Lung microvascular endothelial cell (primary cell): ENCODE measurements at places on chromosomes 3 and 15. TPM values are rescaled to one million over a fixed set of nuclear protein-coding genes. Genes with fewer than 3 reads are reported as not detected.

Gene CPLX3
- not detected in 2 replicates for total RNA-seq

Gene SUCNR1
- not detected in 2 replicates for total RNA-seq

Gene TICRR
- 0.40 and 1.5 TPM in 2 replicates for total RNA-seq

Gene LSMEM2
- not detected in 2 replicates for total RNA-seq

Gene GOLGA6B
- total RNA-seq: not detected in 2 replicates

Gene SNX33
- total RNA-seq: 7.6 and 13.3 TPM in 2 replicates

Gene PP2D1
- total RNA-seq: not detected in 2 replicates

Gene CORO2B
- 0.20 and 1.3 TPM in 2 replicates for total RNA-seq

Gene DUOXA2
- total RNA-seq: not detected in 2 replicates

Gene SLC6A1
- under 0.01 TPM in 1 of 2 replicates, not detected in the other for total RNA-seq

- DNase-seq: no peak
Measured at GRCh38 chr3:122520861-122521260, 6.1 kb upstream of the KPNA1 start.

DNA sequence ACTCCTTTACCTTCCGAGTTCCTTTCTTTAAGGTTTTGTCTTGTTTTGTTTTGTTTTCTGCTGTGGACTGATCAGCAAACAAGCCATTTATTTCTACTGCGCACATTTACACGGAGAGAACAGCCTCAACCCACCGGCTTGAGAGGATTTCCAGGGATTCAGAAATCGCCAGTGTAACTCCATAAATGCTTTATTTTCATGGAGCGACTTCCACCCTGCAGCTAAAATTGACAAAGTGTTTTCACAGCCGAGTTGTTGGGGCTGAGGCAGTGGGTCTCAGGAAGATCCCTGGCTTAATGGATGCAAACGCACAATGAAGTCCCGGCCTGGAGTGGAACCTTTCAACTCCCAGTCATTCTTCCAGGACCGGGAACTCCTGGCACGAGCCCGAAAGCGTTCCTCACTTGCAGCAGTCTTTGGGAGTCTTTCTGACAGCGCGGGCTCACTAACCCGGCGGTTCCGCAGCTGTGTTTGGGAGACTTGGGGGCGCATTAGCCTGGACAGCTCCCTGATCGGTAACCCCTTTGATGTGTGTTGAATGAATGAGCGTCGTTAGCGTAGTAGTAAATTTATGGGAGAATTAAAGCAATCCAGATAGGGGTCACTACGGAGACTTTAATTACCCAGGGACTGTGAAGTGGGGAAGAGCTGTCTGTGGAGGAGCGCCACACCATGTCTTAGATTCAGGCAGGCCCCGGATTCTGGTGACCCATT lies 785 bp upstream of the MYRIP start:
- DNase-seq: peak; percentile 31

GRCh38 chr15:85430406-85431204 lies 50.2 kb downstream of the AKAP13 start:
- DNase-seq: no peak

DNA sequence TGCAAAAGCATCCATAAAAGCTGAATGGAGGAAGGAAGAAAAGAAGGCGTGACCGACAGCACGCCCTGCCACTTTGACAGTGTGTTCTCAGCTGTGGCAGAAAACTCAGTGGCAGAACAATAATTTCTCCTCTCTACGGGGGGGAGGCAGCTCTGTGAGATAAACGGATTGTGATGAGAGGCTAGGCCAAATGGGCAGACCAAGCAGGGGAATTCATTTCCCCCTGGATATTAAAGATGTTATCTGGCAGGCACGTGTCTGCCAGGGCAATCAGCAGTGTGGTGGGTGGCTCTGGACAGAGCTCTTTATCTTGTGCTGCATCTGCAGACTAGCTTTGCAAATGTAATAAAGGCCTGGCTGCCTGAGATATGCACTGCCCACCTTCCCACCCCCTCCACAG lies 1.9 kb upstream of the RMDN3 start:
- DNase-seq: no peak

- peak; percentile 60 for DNase-seq
Measured at GRCh38 chr15:71662306-71662705, 148.0 kb upstream of the NR2E3 start.

GRCh38 chr3:171456765-171457606 lies 3.2 kb downstream of the TNIK start:
- DNase-seq: no peak

DNA sequence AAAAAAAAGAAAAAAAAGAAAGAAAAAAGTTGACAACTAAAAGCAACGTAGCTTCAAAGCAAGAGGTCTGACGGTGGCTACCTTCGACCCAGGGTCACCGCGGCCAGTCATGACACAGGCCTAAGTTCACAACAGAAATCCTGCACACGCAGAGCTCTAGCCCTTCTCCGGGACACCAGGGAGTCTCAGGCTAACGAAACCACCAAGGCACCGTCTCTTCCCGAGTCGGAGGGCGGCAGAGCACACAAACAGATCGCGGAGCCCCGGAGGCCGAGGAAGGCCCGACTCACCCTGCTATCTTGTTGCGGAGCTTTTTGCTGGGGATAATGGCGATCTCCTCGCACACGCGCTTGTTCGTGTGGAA lies 584 bp downstream of the RPS17 start:
- no peak for DNase-seq

- no peak for DNase-seq
Measured at GRCh38 chr3:18097989-18098388, 327.1 kb downstream of the SATB1 start.

DNA sequence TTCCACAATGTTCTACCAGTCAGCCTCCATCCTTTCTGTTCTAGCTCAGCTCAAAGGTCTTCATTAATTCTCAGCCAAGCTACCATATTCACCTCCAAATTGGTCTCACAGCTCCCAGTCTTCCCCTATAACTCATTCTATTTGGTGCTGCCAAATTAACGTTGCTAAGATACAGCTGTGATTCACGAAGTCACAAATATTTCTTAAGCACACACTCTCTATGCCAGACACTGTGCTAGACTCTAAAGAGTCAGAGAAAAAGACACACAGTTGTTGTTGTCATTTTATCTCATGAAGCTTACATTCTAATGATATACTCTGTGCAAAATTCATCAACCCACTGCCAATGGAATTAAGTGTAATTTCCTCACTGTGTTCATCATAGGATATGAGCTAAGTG lies 102.8 kb downstream of the FRMD5 start:
- DNase-seq: peak; percentile 45

GRCh38 chr3:20326541-20326940 lies 140.5 kb upstream of the SGO1 start:
- no peak for DNase-seq

DNA sequence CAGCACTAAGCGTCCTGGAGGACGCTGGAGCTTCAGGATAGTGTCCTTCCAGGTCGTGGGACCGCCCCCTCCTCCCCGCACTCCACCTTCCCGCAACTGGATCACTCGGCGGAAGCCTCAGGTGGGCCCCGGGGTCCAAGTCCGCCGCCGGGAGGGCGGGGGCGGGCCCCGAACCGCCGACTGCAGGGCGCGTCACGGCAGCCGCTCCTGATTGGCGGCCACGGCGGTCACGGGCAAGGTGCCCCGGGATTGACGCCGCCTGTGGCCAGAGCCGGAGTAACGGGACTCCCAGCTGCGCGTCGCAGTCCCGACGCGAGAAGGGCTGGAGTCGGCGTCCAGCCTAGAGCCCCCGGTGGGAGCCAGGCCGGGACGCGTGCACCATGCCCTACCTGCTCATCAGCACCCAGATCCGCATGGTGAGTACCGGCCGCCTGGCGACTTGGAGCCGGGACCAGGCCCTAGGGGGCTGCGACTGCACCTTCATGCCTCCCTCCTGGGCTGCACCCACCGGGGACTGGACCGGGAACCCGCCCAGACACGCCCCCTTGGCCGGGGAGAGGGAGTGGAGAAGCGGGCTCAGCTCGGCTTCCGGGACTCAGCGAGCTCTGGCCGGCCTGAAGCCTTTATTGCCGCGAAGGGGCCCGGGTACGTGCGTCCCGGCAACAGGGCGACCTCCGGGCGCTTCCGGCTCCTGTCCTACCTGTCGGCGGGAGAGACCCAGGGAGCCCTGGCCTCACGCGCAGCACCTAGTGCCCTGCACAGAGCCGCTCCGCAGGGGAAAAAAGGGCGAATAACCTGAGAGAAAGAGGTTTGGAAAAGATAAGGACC lies at the start of gene GCHFR:
GCHFR (plus strand) TSS at position 268 of the 828 bp plus-strand sequence; CDS start at position 381, 113 bp downstream.
- DNase-seq: peak; percentile 82

- DNase-seq: no peak
Measured at GRCh38 chr3:173055228-173055933, 85.7 kb downstream of the SPATA16 start.

DNA sequence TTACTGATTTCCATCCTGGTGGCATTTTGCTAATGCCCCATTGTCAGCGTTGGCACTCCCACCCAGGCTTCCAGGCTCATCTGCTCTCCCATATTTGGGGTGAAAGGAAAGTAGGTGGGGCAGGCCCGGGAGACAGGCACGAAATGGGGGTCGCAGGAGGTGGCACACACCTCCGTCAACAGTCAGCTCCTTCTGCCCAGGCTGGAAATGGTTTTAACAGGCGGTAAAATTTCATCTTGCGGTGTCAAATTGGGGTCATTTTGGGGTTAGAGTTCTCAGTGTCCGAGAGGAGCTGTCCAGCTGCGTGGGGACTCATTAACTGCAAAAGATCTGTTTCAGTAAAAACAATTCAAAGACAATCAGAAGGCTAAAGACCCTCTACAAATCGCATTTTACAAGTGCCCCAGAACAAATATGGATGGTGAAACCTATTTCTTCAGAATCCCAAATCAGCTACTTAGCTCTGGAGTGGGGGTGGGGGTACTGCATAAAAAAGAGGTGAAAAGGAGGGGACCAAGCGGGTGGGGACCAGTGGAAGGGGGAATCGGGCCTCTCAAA lies 4.2 kb upstream of the MEIS2 start:
- DNase-seq: no peak

- no peak for DNase-seq
Measured at GRCh38 chr15:96474231-96474664, 143.7 kb downstream of the NR2F2 start.

GRCh38 chr15:77349666-77350065 lies 70.2 kb downstream of the PEAK1 start:
- no peak for DNase-seq

DNA sequence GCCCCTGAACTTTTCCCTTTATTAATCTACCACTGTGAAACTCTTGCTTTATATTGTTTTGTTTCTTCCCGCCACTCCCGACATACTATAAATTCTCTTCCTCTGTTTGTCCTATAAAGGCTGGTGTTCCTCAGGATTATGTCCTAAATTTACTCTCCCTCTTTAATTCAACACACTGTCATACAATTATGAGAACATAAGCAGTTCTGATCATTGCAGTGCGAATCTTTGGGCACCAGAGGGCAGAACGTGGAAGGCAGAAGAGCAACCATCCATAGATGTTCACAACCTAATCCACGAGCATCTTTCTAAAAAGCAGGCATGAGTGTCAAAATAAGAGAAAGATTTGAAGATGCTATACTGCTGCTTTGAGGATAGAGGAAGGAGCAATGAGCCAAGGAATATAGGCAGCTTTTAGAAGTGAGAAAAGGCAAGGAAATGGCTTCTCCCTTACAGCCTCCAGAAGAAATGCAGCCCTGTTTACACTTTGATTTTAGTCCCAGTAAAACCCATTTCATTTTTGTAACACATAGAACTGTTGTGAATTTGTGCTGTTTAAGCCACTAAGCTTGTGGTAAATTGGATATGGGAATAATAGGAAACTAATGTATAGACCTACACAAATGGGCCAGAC lies 179.4 kb downstream of the GBE1 start:
- DNase-seq: peak; percentile 64

- no peak for DNase-seq
Measured at GRCh38 chr3:151256749-151257148, 21.6 kb downstream of the P2RY14 start.

- DNase-seq: no peak
Measured at GRCh38 chr3:62749657-62750056, 125.6 kb downstream of the CADPS start.

DNA sequence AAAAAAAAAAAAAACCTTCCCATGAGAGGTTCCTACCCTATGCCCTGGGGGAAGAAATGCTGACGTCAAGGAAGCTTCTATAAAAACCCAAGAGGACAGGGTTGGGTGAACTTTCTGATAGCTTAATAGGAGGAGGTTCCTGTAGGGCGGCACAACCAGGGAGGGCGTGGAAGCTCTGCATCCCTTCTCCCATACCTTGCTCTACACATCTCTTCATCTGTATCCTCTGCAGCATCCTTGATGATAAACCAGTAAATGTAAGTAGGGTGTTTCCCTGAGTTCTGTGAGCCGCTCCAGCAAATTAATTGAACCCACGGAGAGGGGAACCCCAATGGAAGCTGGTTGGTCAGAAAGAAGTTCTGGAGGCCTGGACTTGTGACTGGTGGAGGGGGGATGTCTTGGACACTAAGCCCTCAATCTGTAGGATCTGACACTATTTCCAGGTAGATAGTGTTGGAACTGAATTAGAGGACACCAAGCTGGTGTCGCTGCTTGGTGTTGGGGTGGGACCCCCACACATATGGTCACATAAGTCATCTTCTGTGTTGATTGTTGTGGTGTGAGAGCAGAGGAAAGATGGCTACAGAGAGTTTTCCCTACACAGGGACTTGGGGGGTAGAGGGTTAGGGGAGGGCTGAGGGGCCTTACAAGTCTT lies 91.5 kb downstream of the ST6GAL1 start:
- no peak for DNase-seq

DNA sequence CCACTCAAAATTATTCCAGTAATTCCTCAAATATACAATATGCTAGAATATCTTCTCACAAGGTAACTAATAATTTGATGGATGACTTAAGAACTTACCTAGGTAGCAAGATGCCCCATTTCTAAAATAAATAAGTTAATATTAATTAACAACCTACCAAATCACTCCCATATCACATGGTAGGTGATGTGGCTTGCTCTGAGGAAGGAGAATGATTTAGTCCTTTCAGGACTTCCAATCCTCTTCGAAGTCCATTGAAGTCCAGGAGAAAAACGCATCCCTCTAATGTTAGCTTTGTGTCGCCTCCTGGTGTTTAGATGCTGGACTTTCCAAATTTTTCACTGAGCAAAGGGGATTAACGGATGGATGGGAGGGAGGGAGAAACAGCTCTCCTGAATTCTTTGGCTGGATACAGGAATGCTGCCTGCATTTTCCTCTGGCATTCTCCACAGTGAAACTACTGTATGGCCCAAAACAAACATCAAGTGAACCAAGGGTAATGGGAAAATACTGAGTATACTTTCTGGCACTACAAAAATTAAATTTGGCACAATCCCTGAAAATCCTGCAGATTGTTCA lies 58.6 kb downstream of the PRICKLE2 start:
- DNase-seq: peak; percentile 69

DNA sequence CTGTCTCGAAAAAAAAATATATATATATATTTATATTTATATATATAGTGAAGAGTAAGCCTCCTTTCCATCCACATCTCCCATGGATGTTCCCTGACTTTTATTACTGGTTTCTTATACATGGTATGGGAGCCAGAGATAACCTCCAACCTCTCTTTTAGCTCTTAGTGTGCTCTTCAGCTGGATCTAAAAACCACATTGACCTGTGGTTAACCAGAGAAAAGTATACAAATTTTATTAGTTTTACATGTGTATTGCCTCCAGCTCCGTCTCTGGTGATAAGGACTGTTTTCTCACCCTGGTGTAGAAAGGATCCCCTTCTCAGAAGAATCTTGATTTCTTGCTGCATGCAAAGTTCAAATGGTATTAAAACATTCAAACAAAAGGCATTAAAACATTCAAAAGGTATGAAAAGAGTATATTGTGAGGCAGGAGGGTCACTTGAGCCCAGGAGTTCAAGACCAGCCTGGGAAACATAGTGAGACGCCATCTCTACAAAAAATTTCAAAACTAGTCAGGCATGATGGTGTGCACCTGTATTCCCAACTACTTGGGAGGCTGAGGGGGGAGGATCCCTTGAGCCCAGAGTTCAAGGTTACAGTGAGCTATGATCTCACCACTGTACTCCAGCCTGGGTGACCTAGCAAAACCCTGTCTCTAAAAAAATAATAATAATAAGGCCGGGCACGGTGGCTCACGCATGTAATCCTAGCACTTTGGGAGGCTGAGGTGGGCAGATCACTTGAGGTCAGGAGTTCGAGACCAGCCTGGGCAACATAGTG lies 13.5 kb upstream of the TTBK2 start:
- DNase-seq: no peak
